D721Med (cell line): ENCODE measurements at places on chromosomes 4 and X.

GRCh38 chr4:169254546-169254983 is 16.2 kb downstream of the SH3RF1 start:
- no peak for DNase-seq

GRCh38 chr4:85222561-85222960 is 252.4 kb upstream of the ARHGAP24 start:
- no peak for DNase-seq

- DNase-seq: no peak
These were observed 100.6 kb downstream of the KCNIP4 start for GRCh38 chr4:21848021-21848420.

- DNase-seq: no peak
These were observed 136.7 kb downstream of the GPR143 start for GRCh38 chrX:9628779-9629493.

DNA sequence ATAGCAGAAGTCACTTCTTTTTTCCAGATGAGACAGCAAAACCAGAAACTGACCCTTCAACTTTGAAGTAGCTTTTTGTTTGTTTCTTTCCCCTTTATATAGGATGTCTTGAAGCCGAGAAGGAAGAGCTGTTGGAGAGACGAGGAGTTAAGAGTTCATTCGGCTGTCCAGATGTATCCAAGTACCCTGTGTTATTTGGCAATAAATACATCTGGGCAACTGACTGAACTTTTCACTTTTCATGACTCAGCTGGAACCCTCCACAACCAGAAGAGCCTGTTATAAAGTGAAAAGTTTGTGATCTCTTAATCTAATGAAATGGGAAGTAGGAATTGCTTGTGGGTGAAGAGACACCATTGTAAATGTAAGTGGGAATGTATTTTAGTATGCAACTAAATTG is 131.2 kb downstream of the HTR2C start:
- DNase-seq: no peak

DNA sequence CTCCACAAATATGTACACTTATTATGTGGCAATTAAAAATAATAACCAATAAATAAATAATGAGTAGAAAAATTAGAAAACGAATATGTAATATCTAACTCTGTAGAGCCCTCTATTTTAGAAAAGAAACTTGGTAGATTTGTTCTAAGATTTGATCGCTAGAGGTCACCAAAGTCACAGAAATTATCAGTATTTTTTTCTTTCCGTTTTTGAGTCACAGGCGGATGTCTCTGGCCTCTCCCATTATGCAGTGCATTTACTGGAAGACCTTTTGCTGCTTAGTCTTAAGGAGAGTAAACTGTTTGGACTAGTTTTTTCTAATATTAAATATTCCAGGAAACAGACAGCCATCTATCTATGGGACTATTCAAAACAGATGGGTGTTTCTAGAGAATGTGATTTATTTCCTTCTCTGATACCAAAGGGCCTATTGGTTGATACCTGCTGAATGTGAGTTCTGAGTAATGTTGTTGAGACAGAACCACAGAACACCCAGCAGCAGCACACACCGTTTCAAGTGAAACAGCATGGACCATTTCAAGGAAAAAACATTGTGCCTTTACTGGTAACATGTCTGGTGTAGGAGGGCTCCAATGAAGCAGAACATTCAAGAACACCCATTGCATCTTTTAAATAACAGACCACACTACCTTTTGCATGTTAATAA is 34.0 kb upstream of the GYPA start:
- DNase-seq: no peak

DNA sequence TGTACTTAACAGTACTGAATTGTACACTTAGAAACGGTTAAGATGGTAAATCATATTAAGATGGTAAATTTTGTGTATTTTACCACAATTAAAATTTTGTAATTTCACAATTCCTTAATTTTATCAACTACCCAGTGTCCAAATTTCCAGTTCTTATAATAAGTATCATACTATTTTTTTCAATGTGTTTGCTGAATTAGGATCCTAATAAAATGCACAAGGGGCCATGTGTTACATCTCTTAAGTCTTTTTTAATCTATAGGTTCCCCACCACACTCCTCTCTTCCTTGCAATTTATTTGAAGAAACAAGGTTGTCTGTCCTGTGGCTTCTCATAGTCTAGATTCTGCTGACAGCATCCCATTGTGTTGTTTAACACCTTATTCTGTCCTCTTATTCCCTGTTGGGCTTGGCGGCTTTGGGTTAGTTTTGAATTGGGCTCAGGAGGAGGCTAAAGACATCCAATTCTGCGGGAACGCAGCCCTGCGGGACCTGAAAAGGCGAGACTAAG is 533 bp upstream of the SYAP1 start:
- DNase-seq: no peak

DNA sequence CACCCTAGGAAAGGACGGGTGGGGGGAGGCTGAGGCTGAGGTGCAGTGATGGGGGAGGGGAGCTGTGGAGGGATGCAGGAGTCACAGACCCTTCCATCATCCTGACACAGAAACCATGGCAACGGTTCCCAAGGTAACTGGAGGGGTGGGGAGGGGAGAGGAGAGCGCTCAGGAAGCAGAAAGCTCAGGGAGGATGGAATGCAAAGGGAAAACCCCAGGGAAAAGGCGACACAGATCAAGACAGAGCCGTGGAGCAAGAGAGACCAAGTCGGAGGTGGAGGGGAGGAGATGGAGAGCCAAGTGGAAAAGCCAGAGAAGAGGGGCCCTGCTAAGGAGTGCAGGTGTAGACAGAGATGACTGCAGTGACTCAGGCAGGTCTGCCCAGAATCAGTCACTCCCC is 14.5 kb downstream of the L1CAM start:
- DNase-seq: no peak

GRCh38 chr4:166045457-166045856 is 172.4 kb downstream of the TLL1 start:
- DNase-seq: no peak

- no peak for DNase-seq
These were observed 7.1 kb downstream of the NDUFA1 start for GRCh38 chrX:119878740-119879139.

DNA sequence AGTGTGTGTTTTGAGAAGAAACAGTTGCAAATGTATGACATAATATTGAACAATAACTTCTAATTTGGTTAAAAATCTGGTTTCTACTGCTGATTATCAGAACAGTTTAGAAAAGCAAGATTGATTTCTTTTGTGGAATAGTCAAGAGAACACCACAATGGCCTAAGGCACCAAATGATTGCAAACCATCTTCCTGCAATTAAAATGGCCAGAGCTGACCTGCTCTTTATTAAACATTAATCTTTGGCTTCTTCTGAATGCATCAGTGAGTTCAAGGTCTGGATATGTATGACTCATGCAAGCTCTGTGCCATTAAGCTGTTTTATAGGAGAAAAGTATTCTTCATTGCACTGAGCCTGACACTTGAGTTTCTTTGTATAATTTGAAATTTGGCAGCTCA is 107.8 kb upstream of the PDHA2 start:
- no peak for DNase-seq

GRCh38 chrX:48972220-48973164 is 848 bp upstream of the KCND1 start:
- DNase-seq: peak; percentile 24

DNA sequence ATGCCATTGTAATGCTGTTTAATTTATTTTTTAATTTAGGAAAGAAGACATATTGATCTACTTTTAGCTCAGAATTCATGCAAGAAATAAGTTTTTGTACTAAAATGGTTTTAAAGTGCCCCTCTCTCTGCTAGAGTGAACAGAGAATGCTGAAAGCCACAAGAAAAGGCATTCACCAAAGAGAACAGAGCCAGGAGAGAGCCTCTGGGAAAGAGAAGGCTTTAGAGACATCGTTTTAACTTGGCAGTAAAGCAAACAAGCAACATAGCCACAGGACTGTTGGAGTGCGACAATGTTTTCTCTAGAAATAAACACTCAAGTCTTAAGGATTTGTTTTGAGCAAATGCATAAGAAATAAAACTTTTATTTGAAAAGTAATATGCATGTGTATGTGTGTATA is 484.1 kb upstream of the CPEB2 start:
- no peak for DNase-seq

DNA sequence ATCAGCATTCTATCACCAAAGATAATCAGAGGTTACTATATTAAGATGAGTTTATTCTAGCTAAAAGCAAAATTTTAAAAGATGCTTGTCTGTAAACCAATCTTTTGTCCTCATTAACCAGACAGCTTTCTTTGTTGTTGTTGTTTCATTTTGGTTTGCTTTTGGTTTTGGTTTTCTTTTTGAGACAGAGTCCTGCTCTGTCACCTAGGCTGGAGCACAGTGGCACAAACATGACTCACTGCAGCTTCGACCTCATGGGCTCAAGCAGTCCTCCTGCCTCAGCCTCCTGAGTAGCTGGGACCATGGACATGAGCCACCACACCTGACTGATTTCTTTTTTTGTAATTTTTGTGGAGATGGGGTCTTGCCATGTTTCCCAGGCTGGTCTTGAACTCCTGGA is 102.9 kb downstream of the COX18 start:
- DNase-seq: no peak

DNA sequence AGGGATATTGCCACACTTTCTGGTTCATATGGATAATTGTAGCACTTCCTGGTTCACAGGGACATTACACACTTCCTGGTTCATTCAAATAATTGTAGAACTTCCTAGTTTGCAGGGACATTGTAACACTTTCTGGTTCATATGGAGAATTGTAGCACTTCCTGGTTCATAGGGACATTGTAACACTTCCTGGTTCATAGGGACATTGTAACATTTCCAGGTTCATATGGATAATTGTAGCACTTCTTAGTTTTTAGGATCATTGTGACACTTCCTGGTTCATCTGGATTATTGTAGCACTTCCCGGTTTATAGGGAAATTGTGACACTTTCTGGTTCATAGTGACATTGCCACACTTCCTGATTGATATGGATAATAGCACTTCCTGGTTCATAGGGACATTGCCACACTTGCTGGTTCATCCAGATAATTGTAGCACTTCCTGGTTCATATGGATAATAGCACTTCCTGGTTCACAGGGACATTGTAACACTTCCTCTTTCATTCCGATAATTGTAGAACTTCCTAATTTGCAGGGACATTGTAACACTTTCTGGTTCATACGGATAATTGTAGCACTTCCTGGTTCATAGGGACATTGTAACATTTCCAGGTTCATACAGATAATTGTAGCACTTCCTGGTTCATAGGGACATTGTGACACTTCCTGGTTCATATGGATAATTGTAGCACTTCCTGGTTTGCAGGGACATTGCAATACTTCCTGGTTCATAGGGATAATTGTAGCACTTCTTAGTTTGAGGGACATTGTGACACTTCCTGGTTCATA is 59.2 kb upstream of the CD99 start:
- no peak for DNase-seq

GRCh38 chr4:40739347-40739746 is 10.4 kb upstream of the NSUN7 start:
- DNase-seq: no peak
